ENCODE measurements at places on chromosomes 5 and 9.
A peak's percentile ranks its signal among the peaks of the same experiment; 100 is the strongest.

- DNase-seq: no peak
Observed at GRCh38 chr5:124704594-124705284, 41.7 kb downstream of the ZNF608 start.

DNA sequence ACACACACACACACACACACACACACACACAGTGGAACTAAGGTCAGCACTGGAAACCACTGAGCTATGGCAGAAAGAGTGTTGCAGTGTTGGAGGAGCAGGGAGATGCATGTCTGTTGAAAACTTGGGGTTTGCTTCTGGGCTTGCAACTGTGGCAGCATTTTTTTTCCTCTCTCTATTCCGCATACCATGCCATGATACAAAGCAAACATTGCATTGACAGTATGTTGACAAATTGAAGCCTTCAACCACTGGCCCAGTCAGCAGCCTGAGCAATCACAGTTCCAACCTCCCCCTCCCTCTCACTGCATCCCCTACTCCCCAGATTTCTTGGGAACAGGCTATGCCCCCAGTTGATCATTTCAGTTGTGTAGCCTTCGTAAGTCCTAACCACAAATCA, 478.1 kb upstream of the WWC1 start:
- DNase-seq: no peak

DNA sequence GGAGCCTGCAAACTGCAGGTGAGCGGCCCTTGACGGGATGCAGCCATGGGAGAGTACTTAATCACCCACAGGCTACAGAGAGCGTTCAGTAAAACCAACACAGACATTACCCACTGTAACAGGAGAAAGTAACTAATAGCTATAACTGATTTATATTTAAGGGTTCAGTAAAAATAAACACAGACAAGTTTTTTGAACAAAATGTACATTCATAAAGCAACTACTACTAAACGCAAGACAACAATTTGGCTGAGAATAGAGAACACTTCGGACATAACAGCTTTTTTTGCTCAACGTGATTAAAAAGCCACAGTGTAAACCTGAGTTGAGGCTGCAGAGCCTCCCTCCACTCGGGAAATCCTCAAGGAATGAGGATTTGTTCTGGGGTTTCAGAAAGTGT, 61.7 kb downstream of the LIFR start:
- DNase-seq: no peak

DNA sequence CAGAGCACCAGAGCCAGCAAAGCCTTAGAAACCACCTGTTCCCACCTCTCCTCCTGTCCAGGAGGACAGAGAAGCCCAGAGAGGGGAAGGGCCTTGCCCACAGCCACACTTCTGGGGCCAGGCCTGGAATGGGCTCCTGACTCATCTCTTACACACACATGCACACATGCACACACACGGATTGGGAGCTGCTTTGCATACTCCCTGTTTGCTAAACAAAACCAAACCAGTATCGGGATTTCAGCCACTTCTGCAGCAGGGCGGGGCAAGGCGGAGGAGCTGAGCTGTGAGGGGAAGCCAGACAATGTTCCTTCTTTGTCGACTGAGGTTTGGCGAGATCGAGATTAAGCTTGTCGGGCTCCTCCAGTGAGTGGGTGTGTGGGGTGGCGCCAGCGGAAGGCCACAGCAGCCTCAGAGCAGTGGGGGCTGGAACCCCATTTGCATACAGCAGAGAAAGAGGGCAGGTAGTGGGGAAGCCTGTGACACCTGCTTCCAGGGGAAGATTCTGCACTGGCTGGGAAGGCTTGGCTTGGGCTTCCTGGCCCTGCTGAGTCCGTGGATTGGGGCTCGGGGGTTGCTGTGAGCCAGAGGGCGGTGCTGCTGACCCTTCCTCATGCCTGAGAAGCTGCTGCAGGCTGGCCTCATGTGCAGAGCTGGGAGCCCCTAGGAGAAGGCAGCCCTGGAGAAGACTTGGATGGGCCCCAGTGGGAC, 16.1 kb downstream of the GFI1B start:
- DNase-seq: peak; percentile 21

DNA sequence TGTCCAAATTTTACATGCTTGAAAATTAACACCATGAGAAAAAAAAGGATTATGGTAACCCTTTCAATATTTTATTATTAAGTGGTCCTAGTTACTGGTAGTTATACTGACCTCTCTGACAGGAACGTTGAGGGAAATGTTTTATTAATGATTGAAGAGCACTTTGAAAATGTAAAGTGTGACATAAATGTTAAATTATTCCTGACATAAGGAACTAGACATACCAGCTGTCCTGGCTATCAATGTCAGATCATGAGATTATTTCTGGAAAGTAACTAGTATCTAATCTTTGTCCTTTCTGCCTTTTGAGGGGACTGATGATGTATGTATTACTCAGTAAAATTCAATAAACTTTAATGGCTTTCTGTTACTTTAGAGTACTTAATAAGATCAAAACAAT, 1538.5 kb upstream of the CDH6 start:
- DNase-seq: no peak

GRCh38 chr5:29170599-29170998, 2022.9 kb upstream of the CDH6 start:
- DNase-seq: no peak

DNA sequence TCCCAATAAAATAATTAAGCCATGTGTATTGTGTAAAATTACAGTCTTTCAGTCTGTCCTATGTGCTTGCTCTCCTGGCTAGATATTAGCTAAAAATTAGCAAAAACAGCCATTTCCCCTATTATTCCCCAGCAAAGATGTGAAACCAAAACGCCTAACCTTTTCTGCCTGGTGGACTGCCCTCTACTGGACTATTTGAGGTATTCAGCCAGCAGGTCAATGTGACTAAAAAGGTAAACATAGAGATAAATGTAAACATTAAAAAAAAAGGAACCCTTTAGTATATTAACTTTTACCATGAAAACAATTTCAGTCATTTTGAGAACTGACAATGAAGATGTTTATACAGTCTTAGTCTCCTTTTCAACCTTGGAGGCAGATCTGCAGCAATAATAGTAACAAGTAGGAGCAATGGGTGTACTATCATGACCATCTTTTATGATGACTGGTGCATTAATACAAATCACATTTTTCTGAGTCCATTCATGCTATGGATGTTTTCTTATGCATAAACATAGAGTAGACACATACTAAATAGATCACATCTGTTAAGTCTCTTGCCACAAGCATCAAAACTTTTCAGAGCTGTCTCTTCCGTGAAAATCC, 10.1 kb downstream of the ATG12 start:
- peak; percentile 7 for DNase-seq

DNA sequence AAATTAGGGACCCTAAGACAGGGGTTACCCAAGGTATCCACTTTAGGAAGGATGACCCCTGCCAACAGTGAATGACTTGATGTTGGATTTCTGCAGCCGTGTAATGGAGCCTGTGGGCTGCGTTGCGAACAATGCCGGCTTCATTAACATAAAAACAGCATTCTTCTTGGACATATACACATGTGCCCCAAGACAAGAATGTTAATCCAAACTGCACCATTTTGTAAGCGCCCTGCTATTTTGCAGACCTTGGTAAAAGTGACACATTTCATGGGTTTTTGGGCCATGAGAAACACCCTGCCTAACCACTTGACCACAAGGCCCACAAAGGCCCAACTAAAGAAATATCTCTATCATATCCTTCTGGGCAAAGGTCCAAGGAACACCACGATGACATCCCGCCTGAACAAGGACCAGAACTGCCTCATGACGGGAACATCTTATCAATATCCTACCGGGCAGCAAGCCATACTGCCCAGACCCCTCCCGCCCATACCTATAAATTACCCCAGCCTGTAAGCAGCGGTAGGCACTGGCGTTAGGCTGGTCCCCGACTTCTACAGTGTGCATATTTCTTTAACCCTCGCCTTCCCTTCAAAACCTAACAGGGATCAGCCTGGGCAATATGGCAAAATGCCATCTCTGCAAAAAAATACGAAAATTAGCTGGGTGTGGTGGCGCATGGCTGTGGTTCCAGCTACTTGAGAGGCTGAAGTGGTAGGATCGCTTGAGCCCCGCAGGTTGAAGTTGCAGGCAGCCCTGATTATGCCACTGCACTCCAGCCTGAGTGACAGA, 9.7 kb upstream of the PDCD1LG2 start:
- DNase-seq: no peak

DNA sequence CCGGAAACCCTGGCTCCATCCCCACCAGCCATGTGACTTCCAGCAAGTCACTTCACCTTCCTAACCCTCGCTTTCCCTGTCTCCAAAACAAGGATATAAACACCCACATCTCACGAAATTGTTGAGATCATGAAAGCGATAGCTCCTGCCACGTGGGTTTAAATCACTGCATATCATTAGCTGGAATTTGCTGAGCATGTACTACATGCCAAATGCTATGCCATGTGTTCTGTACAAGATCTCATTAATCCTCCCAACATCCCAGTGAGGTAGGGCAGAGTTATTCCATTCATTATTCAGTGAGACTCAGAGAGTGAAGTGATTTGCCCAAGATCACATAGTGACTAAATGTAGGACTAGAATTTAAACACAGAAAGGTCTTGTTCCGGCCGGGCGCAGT, 29.2 kb upstream of the HRH2 start:
- DNase-seq: no peak

- DNase-seq: no peak
Observed at GRCh38 chr5:138837160-138837559, 38.0 kb downstream of the LRRTM2 start.

- peak; percentile 22 for DNase-seq
Observed at GRCh38 chr5:107320846-107321245, 349.9 kb downstream of the EFNA5 start.

GRCh38 chr5:171311322-171312077, 2.5 kb downstream of the TLX3 start:
- DNase-seq: no peak

- DNase-seq: peak; percentile 21
Observed at GRCh38 chr5:2848619-2849018, 97.1 kb upstream of the IRX2 start.
